ENCODE measurements at places on chromosomes 11 and 22. TPM values are rescaled to one million over a fixed set of nuclear protein-coding genes. Genes with fewer than 3 reads are reported as not detected.

Gene MMP12
- not detected for total RNA-seq

Gene C22orf23
- 1.2 TPM for total RNA-seq

Gene SLC17A6
- not detected for total RNA-seq

Gene MRGPRX3
- not detected for total RNA-seq

Gene OR5A1
- total RNA-seq = not detected

Gene HPX
- 0.26 TPM for total RNA-seq

Gene PACS1
- total RNA-seq = 21.1 TPM

Gene XNDC1N
- 7.1 TPM for total RNA-seq

Gene TPBGL
- 0.83 TPM for total RNA-seq

Gene CALCA
- total RNA-seq = 2.2 TPM

Gene MUC2
- 0.12 TPM for total RNA-seq

Gene CARNS1
- 0.14 TPM for total RNA-seq

Gene UBE2L3
- 53.4 TPM for total RNA-seq

Gene TMPRSS4
- total RNA-seq = not detected

Gene CHST1
- 3.4 TPM for total RNA-seq

Gene KCTD17
- 19.9 TPM for total RNA-seq

Gene CYB5R3
- 271 TPM for total RNA-seq

Gene PYGM
- 8.3 TPM for total RNA-seq

Gene PHETA2
- total RNA-seq = 4.3 TPM

Gene APBB1
- total RNA-seq = 33.9 TPM

Gene OR5AS1
- not detected for total RNA-seq

Gene CD3G
- 0.11 TPM for total RNA-seq

Gene TP53I11
- total RNA-seq = 55.7 TPM

Gene GLYATL1B
- not detected for total RNA-seq

Gene SLC22A9
- total RNA-seq = not detected

Gene ART1
- total RNA-seq = 5.2 TPM

Gene GGT5
- 98.7 TPM for total RNA-seq

Gene TEX54
- not detected for total RNA-seq

Gene IGSF22
- total RNA-seq = 1.1 TPM

Gene DERL3
- 2.9 TPM for total RNA-seq

Gene UBASH3B
- total RNA-seq = 13.6 TPM

Gene OR51I1
- total RNA-seq = 0.61 TPM

Gene ZP1
- total RNA-seq = 0.60 TPM

Gene CCDC15
- total RNA-seq = 2.0 TPM

Gene KCNJ1
- total RNA-seq = 0.06 TPM

Gene TP53AIP1
- total RNA-seq = 0.83 TPM

Gene GUCD1
- total RNA-seq = 162 TPM

Gene ADORA2A
- total RNA-seq = 10.5 TPM

Gene MRPL40
- 47.4 TPM for total RNA-seq

Gene LDHAL6A
- not detected for total RNA-seq

Gene NXPE4
- not detected for total RNA-seq

Gene C11orf42
- not detected for total RNA-seq

Gene PLEKHA7
- total RNA-seq = 0.54 TPM

Gene CDC42BPG
- total RNA-seq = 6.0 TPM

Gene NUDT8
- 10.0 TPM for total RNA-seq

Gene RNF26
- 24.6 TPM for total RNA-seq

Gene OR56A1
- total RNA-seq = not detected

Gene FAM111B
- total RNA-seq = 1.1 TPM

Gene KCNQ1OT1
- 1.8 TPM for total RNA-seq

Gene PRPF19
- 91.6 TPM for total RNA-seq

Gene UPK3A
- not detected for total RNA-seq

Gene BEST1
- total RNA-seq = 3.7 TPM

Gene ESAM
- total RNA-seq = 25.4 TPM

Gene TRIM29
- total RNA-seq = not detected

Gene IL18
- 7.4 TPM for total RNA-seq

Gene TRIM48
- not detected for total RNA-seq

Gene TCN1
- total RNA-seq = 0.78 TPM
